Smooth muscle cell of the umbilical artery (primary cell): ENCODE measurements at places on chromosomes 1 and 21. TPM values are rescaled to one million over a fixed set of nuclear protein-coding genes. Genes with fewer than 3 reads are reported as not detected.

Gene FCRL2
- not detected in 2 replicates for total RNA-seq

Gene WDR64
- not detected in 2 replicates for total RNA-seq

Gene SLC35F3
- 0.09 and 0.30 TPM in 2 replicates for total RNA-seq

Gene GPATCH2
- 20.5 and 20.6 TPM in 2 replicates for total RNA-seq

Gene MTARC2
- 1.4 and 1.5 TPM in 2 replicates for total RNA-seq

Gene LHX8
- total RNA-seq = not detected in 2 replicates

Gene HSD3B2
- total RNA-seq = not detected in 2 replicates

Gene PLA2G2C
- total RNA-seq = not detected in 2 replicates

Gene RAB13
- total RNA-seq = 86.1 and 104 TPM in 2 replicates

Gene RNF187
- total RNA-seq = 112 and 118 TPM in 2 replicates

Gene LCE1B
- not detected in 2 replicates for total RNA-seq

Gene LRRC71
- total RNA-seq = 0.37 TPM in 1 of 2 replicates, not detected in the other

Gene ARTN
- 0.30 TPM in 1 of 2 replicates, not detected in the other for total RNA-seq

Gene CLCA4
- not detected in 2 replicates for total RNA-seq

Gene DIPK1A
- total RNA-seq = 12.5 and 13.1 TPM in 2 replicates

Gene ATAD3C
- 0.09 TPM in 1 of 2 replicates, not detected in the other for total RNA-seq

Gene SELP
- total RNA-seq = not detected in 2 replicates

Gene CHRM3
- total RNA-seq = 0.59 and 2.8 TPM in 2 replicates

Gene LCE2C
- total RNA-seq = not detected in 2 replicates

Gene OR2T29
- not detected in 2 replicates for total RNA-seq

Gene FMO1
- not detected in 2 replicates for total RNA-seq

Gene EFNA4
- total RNA-seq = 4.8 and 5.9 TPM in 2 replicates

Gene TAS1R1
- not detected in 2 replicates for total RNA-seq

Gene RHEX
- not detected in 2 replicates for total RNA-seq

Gene CD1D
- total RNA-seq = 0.51 and 3.0 TPM in 2 replicates

Gene OLFML3
- total RNA-seq = 120 and 270 TPM in 2 replicates

Gene SH2D5
- total RNA-seq = 0.89 and 8.5 TPM in 2 replicates

Gene ACAP3
- total RNA-seq = 52.6 and 71.8 TPM in 2 replicates

Gene KLHL21
- total RNA-seq = 29.1 and 61.5 TPM in 2 replicates

Gene SLFNL1
- total RNA-seq = 0.65 and 0.89 TPM in 2 replicates

Gene KRTAP19-1
- total RNA-seq = not detected in 2 replicates

Gene TCHH
- not detected in 2 replicates for total RNA-seq

Gene TMEM82
- total RNA-seq = not detected in 2 replicates

Gene AKNAD1
- not detected in 2 replicates for total RNA-seq

Gene SEC16B
- 3.3 and 3.6 TPM in 2 replicates for total RNA-seq

Gene S100A5
- total RNA-seq = not detected in 2 replicates

Gene FASLG
- total RNA-seq = not detected in 2 replicates
